ENCODE measurements at places on chromosomes 4 and X.

DNA sequence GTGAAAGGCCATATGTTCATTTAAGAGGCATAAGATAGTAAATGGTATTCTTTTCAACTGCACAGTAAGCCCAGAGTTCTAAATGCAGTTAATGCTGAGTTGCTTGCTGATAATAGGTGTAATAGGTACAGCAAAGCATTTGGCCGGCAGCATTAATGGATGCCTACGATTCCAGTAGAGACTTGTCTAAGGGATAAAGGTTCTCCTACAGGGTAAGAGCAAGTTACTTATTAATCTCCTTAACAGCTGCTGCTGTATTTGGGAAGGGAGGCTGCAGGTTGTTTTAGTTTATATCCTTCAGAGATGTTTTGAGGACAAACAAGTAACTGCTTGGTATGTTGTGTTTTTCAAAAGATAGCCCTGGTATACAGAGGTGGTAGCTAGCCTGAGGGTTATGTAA lies 16.8 kb downstream of the TSPAN7 start:
- no peak for DNase-seq

DNA sequence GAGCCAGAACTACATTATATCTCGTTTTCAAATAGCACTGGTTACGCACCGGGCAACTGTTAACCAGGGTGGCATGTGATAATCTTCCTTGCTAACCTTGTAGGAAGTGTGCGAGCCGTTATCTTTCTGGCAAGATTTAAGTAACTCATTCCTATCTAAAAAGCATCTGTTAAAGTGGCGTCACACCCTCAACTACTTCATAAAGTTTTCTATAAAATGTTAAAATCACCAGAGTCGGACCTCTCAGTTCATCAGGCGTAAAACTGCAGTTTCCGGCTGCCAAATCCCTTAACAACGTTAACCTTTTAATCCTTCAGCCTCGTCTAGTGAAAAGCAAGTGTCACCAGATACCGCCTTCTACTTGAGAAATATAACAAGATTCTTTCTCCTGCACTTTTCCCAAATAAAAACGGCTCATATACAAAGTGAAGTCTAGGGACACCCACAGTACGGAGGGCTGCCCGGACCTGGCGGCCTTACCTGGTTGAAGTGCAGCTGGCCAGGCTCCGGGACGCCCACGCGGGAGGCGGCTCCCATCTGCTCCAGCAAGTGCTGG lies 1.2 kb downstream of the SLC39A8 start:
- DNase-seq, result peak; percentile 79

DNA sequence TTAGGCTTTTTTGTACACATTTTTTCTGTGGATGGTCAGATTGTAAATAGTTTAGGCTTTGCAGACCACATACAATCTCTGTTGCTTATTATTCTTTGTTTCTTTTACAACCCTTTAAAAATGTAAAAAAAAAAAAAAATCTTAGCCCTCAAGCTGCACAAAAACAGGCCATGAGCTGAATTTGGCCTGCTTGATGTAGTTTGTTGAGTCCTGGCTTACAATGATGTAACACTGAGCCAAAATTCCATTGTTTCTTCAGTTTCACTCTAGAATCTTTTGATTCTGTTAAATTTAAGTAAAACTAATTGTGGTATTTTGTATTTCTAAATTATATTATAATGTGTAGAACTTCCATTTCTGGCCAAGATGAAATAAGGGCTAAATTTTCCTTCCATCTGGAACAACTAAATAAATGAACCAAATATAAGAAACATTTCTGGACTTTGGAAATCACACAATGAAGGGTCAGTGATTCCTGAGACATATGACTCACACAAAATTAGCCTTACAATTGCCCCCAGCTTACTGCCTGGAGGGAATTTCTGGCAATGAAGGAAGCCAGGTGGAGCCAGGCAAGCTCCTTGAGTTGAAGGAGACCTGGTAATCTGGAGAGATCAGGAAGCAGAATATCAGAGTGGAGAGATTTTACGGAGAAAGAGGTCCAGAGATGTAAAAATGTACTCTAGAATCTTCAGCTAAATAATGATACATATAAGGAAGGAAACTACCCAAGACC lies 29.8 kb downstream of the IQCM start:
- no peak for DNase-seq

GRCh38 chr4:96497621-96498020 lies 657.7 kb downstream of the PDHA2 start:
- no peak for DNase-seq

DNA sequence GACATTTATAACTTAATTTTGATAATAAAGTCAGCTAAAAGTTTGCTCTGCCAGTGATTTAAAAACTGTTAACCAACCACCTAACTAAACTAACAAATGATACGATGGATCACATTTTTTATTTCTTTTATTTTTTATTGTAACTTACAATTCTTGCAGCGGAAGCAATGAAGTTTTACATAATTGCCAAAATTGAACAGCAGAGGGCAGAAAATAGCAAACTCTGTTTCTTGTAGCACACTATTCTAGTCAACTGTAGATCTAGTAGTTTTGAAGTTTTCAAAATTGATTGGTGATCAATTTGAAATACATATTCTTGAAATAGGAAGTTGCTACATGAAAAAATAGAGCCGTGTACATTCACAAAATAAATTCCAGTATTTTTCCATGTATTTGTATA lies 2.8 kb upstream of the GRIA2 start:
- DNase-seq, result peak; percentile 35

GRCh38 chrX:136662976-136663375 lies 15.0 kb downstream of the CD40LG start:
- no peak for DNase-seq

GRCh38 chr4:143399113-143399949 lies 62.7 kb downstream of the GAB1 start:
- peak; percentile 54 for DNase-seq

DNA sequence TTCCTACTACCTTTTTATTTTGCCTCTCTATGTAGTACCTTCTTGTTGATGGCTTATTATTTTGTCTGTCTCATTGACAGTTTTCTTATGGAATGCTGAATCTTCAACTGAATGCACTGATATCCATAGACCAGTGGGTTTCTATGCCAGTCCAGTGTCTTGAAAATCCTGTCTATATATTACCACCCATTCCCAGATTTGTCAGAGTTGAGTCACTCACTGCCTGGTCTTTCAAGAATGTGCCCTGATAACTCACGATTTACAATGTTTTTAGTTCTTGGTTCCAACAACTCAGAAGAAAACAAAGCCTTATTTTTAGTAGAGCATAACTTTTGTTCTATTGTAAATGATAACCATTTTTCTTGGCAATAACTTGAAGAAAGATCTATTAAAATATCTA lies 606.0 kb upstream of the PITX2 start:
- DNase-seq, result peak; percentile 4

DNA sequence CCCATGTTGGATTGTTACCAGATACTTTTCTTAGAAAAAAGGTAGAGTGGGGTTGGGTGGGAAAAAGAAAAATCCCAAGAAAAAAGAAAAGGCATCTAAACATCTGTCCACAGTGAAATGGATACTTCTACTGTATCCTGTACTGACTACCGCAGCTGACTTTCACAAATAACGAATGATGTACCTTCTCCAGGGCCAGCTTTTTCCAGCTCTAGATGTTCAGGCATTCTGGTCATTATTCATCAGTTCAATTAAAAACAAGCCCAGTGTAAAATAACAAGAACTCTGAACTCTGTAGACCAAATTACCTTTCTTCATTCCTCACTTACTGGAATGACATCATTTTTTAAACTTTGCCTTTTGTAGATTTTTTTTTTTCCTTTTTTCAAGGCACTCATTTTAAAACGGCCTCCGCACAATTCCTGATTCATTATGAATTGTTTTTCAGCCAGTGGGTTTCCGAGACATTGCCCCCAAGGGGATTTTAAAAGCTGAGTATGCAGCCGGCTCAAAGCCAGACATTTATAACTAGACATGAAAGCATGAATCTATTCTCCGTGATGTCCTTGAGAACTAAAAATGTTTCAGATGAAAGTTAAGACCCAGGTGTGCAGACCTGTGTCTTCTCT lies 113.5 kb downstream of the PRKX start:
- no peak for DNase-seq

DNA sequence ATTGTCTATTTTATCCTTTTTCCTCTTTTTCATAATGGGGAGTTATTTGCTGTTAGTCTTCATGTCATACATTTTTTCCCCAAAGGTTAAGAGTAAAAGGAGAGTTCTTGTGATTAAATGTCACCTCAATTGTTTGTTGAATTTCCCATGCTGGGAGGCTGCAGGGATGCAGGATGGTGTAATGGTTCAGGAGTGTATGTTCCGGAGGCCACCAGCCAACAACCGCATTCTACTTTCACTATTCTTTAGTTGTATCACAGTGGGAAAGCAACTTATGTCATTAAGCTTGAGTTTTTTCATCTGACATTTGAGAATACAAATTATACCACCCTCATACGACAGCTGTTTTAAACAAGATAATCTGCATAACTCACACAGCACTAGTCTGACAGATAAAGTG lies 15.4 kb downstream of the AFP start:
- no peak for DNase-seq

DNA sequence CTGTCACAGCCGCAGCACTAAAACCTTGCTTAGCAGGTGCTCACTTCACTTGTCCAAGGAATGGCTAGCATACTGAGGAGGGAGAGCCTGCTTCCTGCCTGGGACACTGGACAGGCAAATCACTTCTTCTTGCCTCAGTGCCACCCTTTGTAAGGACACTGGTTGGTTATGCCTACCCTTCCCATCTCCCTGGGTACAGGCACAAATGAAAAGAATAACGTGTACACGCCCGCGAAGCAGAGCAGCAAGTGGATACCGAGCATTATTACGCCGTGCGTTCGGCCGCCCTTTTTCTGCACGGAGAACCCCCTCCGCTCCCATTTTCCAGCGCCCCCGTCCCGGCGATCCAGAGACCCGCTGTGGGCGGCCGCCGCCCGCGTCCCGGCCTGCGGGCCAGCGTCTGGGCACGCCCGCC lies 338 bp upstream of the KLHL2 start:
- DNase-seq, result peak; percentile 56

DNA sequence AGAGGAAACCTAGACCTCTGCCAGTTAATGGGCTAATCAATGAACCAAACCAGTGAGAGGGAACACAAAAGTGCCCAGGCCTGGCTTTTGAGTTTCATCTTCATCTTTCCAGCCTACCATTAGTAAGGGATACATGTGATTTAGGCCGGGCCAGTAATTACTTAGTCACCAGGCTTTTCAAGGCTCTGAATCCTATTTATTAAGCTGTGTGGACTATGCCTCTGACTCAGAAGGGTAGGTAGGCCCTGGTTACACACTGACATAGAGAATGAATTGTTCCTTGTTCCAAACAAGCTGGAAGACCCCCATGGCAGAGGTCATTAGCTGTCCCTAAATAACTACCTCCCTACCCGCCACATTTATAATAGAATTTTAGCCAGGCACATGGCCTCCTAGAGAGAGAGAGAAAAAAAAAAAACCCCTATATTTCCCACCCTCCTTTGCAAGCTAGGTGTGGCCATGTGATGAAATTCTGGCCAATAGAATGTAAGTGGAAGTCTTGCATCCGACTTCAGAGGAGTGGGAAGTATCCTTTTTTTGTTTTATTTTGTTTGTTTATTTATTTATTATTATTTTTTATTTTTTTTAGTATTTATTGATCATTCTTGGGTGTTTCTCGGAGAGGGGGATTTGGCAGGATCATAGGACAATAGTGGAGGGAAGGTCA lies 112.3 kb upstream of the BCOR start:
- peak; percentile 51 for DNase-seq

DNA sequence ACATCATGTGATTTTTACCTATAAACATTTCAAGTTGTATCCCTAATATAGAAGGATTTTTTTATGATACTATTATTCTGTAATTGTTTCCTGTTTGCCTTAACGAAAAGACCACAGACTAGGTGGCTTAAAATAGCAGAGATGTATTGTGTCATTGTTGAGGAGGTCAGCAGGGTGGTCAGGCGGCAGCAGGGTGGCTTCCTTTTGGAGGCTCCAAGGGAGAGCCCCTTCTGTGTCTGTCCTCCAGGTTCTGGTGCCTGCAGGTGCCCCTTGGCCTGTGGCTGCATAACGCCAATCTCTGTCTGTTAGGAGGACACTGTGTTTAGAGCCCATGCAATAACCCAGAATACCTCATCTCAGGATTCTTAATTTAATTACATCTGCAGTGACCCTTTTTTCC lies 118.1 kb downstream of the TBL1X start:
- DNase-seq, result no peak

DNA sequence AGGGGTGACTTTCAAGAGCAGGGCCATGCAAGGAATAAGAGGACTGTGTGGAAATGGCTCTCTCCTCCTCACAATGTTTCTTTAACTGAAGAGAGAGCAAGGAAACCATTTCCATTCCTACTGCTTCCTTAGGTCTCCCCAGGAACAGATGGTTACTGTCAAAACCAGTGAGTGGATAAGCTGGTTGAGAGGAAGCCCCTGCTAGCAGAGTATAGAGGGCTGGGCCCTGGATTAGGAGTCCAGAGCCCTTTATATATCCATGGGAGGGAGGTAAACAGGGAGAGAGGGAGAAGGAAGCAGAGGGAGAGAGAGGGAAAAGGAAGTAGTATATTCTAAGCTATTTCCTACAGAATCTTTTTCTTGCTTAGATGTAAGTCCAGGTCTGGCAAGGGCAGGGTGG lies 43.8 kb upstream of the LAS1L start:
- no peak for DNase-seq

GRCh38 chr4:38676986-38677385 lies 13.0 kb downstream of the KLF3 start:
- no peak for DNase-seq

GRCh38 chrX:15853586-15854079 lies 980 bp downstream of the AP1S2 start:
- peak; percentile 69 for DNase-seq

DNA sequence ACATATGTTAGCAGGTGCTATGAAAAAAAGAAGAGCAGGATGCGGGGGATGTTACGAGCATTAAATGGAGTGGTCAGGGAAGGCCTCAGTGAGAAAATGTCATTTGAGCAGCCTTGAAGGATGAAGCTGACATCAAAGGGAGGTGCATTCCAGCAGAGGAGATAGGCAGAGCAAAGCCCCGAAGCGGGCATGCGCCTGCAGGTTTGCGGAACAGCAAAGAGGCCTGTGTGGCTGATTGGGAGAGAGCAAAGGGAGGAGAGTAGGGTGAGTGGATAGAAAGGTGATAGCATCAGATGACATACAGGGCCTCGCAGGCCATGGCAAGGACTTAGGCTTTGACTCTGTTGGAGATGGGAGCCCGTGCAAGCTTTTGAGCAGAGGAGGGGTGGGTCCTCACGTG lies 95.4 kb upstream of the GPR50 start:
- no peak for DNase-seq

GRCh38 chrX:46117234-46117633 lies 428.0 kb downstream of the ZNF674 start:
- DNase-seq, result no peak

GRCh38 chr4:84726356-84726755 lies 143.4 kb downstream of the CDS1 start:
- no peak for DNase-seq

- no peak for DNase-seq
Measured at GRCh38 chr4:167032871-167033270, 201.4 kb downstream of the SPOCK3 start.

- peak; percentile 95 for DNase-seq
Measured at GRCh38 chrX:11533199-11533651, 132.5 kb downstream of the ARHGAP6 start.

- DNase-seq, result no peak
Measured at GRCh38 chr4:25358515-25359275, 18.4 kb upstream of the ANAPC4 start.

Measured in RKO (cell line).